ENCODE measurements at places on chromosomes 12 and 14.

GRCh38 chr12:104063712-104064030, 660 bp upstream of the HCFC2 start:
- no peak for DNase-seq

DNA sequence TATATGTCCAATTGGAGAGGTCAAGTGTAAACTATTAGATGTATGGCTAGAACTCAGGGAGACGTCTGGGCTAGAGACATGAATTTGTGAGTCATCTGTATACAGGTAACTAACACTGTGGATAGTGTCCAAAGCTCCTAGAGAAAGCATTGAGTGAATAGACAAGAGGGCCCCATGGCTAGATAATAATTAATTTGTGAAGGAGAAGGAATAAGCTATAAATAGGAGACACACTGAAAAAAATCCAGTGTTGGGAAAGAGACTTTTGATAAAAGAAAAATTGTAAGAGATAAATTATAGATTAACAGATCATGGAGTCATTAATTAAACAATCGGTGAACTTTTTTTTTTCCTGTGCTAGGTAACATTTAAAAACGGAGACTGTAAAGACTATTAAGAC, 326.6 kb upstream of the PRICKLE1 start:
- DNase-seq = no peak

DNA sequence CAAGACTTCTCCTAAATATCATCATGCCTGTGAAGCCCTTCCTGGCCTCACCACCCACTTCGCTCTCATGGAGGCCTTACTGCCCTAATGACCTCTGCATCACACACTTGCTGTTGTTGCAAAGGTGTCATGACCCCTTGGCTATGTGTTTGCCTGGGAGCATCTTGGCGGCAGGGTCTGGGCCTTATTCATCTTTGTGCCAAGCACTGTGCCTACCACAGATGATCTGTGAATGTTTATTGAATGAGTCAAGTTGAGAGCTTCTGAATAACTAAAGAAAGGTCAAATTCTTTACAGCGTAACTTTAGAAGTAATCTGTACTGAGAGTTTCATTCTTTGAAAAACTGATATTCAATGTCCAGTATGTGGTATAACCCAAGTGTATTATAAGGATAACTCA, 113.3 kb downstream of the TTC8 start:
- DNase-seq = no peak

DNA sequence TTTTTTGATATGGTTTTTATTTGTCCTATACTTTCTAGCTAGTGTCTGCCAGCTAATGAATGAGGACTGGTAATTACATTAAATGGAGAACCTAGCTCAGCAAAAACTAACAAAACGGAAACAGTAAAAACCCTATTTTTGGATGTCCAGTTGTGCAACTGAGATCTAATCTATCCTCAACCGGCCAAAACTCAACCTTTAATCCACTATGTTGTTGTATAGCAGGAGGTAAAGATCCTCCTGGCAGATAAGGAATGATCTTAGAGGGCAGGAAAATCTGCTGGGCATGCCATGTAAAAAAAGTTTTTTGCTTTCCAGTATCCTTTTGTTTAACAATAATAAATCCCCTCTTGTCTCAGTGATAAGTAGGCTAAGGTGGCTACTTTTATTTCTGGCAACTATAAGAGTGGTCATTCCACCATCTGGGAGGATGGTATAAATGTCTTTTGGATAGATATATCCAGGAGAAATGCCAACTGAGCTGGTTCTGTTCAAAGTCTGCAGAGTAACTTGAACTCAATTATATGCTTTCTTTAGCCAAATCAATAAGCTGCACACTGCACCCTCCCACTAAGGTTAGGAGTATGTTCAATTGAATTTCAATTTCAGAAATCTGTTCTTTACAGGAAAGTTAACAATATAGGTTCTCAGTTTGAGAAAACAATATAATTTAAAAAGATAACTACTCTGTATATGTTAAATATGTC, 40.1 kb downstream of the WASHC3 start:
- no peak for DNase-seq

DNA sequence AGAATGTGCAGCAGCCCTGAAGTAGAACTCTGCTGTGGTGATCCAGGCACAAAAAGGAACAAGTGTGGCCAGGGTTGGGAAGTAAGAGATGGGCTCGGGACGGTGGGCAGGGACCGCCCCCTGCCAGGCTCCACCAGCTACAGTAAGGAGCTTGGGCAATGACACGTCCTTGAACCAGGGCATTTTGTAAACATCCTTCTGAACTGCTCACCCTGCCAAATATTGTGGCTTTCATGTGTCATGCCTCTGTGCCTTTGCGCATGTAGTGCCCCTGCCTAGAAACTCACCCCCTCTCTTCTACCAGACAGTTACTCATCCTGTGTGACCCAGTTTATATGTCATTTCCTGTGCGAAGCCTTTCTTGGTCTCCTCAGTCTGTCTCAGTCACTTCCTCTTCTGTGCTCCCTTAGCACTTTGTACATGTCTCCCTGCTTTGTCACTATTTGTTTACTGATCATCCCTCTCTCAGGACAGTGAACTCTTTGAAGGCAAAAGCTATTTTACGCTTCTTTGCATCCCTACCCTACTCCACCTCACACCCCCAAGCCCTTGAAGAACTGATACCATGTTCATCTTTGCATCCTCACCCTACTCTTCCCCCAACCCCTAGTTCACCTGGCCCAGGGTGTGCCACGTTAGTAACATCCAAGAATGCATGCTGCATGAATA, 108.9 kb upstream of the PLEKHG7 start:
- DNase-seq = peak; percentile 78

DNA sequence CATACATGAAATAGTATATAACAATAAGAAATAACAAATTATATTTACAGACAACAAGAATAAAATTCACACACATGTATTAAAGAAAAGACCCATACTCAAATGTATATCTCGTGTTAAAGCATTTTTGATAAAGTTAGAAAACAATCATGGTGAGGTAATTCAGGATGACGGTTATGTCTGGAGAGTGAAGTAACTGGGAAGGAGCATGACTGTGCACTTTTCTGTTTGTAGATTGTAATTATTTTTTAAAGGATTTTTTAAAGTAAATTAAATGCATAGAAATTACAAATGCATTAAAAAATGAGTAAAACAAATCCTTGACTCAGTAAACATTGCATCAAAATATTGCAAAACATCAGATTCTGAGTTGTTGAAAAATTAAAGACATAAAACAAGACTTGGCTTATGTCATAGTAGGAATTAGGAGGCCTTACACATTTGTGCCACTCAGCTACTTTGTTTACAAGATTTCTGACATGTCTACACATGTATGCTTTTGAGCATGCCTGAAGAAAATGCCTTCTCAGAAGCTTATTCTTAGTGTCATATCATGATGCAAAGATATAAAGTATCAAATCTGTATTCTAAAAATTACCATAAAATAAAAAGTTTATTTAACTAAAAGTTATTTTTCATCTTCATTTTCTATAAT, 1325.1 kb downstream of the SLC16A7 start:
- peak; percentile 30 for DNase-seq

DNA sequence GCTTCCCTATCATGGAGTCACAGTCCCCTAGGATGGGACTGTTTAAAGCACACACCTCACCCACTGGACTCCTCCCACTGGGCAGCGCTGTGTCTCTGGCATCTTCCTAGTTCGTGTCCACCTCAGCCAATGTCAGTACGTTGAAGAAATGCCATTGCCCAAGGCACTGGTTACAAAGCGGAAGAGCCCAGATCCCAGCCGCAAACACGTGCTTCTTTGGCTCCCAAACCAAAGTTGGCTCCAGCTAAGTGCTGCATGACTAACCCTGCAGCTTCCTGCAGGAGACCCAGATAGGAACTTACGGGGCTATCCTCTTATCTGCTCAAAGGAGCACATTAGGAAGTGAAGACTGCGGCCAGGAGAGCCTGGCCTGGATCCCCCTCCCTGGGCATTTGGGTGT, 9.3 kb downstream of the SYNE3 start:
- peak; percentile 96 for DNase-seq

- DNase-seq = peak; percentile 24
Measured at GRCh38 chr14:27528328-27528727, 930.5 kb upstream of the NOVA1 start.

- DNase-seq = no peak
Measured at GRCh38 chr12:41576925-41577324, 388.8 kb downstream of the PDZRN4 start.

DNA sequence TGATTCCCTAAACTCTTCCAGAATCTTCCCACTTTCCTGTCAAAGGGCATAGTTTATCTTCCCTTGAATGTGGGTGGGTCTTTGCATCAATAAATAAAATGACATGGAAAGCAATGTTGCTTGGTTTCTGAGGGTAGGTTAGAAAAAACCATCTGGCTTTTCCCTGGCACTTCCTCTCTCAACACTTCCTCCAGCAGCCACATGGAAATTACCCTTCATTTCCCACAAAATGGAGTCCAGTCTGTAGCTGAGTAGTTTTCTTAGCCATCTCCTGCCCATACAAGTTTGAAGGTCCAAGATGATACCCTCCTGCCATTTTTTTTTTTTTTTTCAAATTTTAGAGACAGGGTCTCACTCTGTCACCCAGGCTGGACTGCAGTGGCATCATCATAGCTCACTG, 11.1 kb upstream of the NDUFA12 start:
- no peak for DNase-seq
